Activated CD4-positive, alpha-beta memory T cell treated with anti-CD3 and anti-CD28 coated beads, Interleukin-2, amount 10 ng/mL, durations not matched to agents 7 days and 5 days (primary cell): ENCODE measurements at places on chromosomes 1 and 21. TPM values are rescaled to one million over a fixed set of nuclear protein-coding genes. Genes with fewer than 3 reads are reported as not detected.
A peak's percentile ranks its signal among the peaks of the same experiment; 100 is the strongest.

- DNase-seq = no peak
- peaks cover 21% of the 10 kb centered on the region for H3K27me3 ChIP-seq
- H3K27ac ChIP-seq = no peak overlapping the region
- H3K4me3 ChIP-seq = no peak overlapping the region
- H3K36me3 ChIP-seq = no peaks in the 10 kb centered on the region
- peaks cover 9% of the 10 kb centered on the region for H3K4me1 ChIP-seq
Observed at GRCh38 chr1:42385283-42385682, 4.7 kb downstream of the RIMKLA start.

DNA sequence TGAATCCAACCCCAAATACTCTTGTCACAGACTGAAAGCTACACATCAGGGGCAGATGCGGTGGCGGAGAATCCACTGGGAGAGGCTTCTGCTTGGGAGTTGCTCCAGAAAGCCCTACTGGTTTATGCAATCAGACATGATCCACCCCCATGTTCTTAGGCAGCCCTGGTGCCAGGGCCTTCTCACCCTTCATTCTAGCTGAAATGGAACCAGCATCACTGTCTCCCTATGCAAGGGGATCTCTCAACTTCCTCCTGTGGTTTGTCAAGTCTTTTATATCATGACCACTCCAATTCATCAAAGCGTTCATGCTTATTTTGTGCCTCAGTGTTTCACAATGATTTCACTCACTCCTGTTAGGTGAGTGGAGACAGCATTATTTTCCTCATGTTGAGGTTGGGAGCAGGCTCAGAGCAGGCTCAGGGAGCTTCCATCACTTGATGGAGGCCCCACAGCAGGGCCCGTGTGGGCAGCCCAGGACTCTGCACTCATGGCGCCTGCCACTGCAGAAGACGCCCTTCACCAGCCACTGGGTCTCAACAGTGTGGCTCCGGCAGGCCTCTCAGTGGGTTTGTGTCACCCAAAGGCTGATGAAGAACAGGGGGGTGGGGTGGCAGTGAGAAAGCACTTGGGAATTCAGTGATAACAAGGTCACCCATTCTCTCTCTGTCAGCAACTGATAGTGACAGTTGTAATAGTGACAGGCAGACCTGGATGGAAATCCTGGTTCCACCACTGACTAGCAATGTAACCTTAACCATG lies 67.1 kb downstream of the CD58 start:
- peak overlapping the region; percentile 89 for H3K27ac ChIP-seq
- peak; percentile 33 for DNase-seq
- H3K4me3 ChIP-seq = no peak overlapping the region
- H3K36me3 ChIP-seq = peaks cover 39% of the 10 kb centered on the region
- H3K27me3 ChIP-seq = no peaks in the 10 kb centered on the region

Gene SMIM1
- total RNA-seq = not detected

- no peak for DNase-seq
- H3K36me3 ChIP-seq = no peaks in the 10 kb centered on the region
- peaks cover 83% of the 10 kb centered on the region for H3K27me3 ChIP-seq
- H3K4me1 ChIP-seq = peaks cover 30% of the 10 kb centered on the region
- H3K27ac ChIP-seq = no peak overlapping the region
Observed at GRCh38 chr21:36704958-36705678, 6.2 kb downstream of the SIM2 start.

DNA sequence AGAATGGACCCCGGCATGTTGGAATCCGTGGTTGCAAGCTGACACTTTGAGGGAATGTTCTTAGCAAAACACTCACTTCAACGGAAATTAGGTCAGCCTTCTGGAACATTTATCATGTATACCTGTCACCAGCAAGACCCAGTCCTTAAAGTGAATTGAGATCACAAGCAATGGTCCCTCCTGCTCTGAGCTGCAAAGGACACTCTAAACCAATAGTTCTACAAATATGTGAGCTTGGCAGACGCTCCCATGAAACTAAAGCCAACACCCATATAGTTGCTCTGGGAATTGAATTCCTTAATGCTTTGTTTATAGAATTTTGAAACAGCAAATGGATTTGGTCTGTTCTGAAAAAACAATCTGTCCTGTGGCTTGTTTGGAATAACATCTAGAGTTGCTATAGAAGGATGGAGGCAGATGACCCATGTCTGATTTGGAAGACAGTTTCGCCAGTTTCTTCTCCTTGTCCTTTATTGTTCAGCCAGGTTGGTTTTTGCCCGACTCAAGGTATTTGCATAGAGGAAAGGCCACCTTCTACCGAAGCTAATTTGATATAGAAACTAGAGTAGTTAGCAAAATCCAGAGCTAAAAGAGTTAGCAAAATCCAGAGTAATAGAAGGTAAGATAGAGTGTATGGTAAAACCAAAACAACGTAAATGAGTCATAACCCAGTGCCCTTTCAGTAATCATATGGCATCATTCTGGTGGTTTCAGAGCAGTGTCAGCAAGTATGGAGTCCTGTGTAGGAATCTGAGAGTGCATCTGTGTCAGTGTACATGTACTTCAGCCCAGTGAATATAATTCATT lies 236.2 kb downstream of the NFIA start:
- H3K27me3 ChIP-seq = no peaks in the 10 kb centered on the region
- peak overlapping the region; percentile 56 for H3K27ac ChIP-seq
- H3K4me3 ChIP-seq = peak overlapping the region; percentile 31
- DNase-seq = peak; percentile 34
- no peaks in the 10 kb centered on the region for H3K36me3 ChIP-seq

- no peak overlapping the region for H3K4me3 ChIP-seq
- no peak for DNase-seq
- H3K36me3 ChIP-seq = no peaks in the 10 kb centered on the region
- H3K4me1 ChIP-seq = no peaks in the 10 kb centered on the region
- no peak overlapping the region for H3K27ac ChIP-seq
Observed at GRCh38 chr1:234536741-234537140, 57.8 kb upstream of the TARBP1 start.

- H3K27me3 ChIP-seq = peaks cover 20% of the 10 kb centered on the region
- H3K36me3 ChIP-seq = no peaks in the 10 kb centered on the region
- no peak overlapping the region for H3K27ac ChIP-seq
- DNase-seq = no peak
- H3K4me3 ChIP-seq = no peak overlapping the region
Observed at GRCh38 chr1:22607154-22607553, 29.3 kb upstream of the C1QA start.

Gene MCOLN2
- 27.2 TPM for total RNA-seq

Gene GUCA2B
- not detected for total RNA-seq

DNA sequence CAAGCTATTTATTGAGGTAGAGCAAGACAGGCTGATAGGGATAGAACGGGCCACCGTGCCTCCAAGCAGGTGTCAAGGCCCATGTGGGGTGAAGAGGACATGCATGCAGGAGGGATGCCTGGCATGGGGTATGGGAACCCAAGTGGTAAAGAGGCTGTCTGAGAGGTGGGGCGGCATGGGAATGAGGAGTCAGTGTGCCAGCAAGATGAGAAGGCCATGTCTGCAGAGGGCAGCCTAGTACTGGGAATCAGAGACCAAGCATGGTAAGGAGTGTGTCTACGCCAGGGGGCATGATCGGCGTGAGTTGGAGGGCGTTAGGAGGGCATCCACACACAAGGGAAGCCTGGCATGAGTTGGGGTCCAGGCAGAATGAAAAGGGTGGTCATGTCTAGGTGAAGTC lies 303.7 kb upstream of the PLD5 start:
- H3K4me3 ChIP-seq = no peak overlapping the region
- H3K27ac ChIP-seq = no peak overlapping the region
- no peaks in the 10 kb centered on the region for H3K27me3 ChIP-seq
- H3K4me1 ChIP-seq = no peaks in the 10 kb centered on the region
- DNase-seq = no peak

DNA sequence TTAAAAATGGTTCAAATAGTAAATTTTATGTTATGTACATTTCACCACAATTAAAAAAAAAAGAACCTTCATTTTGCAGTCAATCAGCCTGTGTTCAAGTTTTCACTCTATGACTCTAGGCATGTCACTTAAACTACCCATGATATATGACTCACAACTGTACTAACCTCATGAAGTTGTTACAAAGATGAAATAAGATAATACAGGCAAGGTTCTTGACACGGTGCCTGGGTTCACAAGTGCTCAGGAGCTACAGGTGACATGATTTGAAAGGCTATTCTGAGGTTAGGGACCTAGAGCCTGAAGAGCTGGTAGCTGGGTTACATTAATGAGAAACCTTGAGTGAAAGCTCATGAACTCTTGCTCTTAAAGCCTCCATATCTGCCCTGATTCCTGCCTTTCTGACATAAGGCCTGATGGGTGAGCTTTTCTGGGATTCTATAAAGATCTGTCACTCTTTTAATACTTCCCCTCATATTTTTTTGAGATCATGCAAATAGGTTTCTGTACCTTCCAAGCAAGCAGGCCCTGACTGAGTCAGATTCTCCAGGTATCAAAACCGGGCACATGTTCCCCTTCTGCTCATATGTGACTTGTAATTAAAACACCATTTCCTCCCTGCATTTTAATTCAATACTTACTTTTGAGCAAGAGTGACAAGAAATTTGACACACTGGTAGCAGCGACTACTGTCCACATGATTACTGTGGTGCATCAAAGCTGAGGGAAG lies 34.0 kb downstream of the PCSK9 start:
- peaks cover 29% of the 10 kb centered on the region for H3K4me1 ChIP-seq
- H3K27me3 ChIP-seq = no peaks in the 10 kb centered on the region
- no peak overlapping the region for H3K4me3 ChIP-seq

GRCh38 chr1:89822109-89822962 lies 1.5 kb downstream of the LRRC8D start:
- peaks cover 7% of the 10 kb centered on the region for H3K36me3 ChIP-seq
- H3K4me1 ChIP-seq = peaks cover 21% of the 10 kb centered on the region
- H3K27ac ChIP-seq = no peak overlapping the region
- H3K27me3 ChIP-seq = peaks cover 6% of the 10 kb centered on the region
- H3K4me3 ChIP-seq = peak overlapping the region; percentile 76

Gene DOP1B
- 24.9 TPM for total RNA-seq

Gene PAQR6
- total RNA-seq = 5.6 TPM

DNA sequence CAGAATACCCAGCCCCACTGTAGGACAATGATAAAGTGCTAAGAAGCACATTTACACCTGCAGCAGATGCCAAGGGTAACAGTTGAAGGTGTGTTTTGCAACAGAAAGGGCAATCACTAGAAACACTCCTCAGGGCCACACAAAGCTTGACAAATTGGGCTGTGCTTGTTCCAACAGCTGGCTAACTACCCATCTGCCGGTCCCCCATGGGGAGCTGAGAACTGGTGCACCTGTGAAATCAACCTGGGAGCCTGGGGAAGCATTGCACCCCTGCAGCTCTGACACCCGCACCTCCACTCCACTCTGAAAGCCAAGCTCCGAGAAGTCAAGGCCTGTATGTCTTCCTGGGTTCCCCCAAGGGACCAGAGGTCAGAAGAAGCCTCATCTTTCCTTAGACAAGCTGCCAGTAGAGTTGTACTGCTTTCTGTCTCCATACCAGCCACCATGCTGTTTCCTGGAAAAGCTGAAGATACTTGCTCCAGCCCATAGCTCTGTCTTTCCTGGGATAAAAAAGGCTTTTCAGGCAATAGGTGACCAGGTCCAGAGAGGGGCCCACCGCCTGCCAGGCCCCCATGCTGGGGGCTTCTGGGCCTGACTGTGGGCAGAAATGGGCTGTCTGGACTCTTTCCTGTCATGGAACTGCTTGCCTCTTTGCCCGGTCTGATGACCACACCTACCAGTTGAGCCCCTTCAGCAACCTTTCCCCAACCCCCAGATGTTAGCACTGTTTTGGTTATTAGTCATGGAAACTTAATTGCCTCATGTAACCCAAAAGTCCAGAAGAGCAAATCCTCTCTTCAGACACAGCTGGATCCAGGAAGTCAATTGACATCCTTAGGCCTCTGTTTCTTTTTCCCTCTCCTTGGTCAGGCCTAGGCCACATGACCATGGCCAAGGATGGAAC lies 93.6 kb downstream of the KIF14 start:
- H3K27ac ChIP-seq = no peak overlapping the region
- no peak for DNase-seq
- peaks cover 6% of the 10 kb centered on the region for H3K27me3 ChIP-seq
- H3K4me3 ChIP-seq = no peak overlapping the region

Gene CRB1
- total RNA-seq = not detected

Gene LCE1F
- total RNA-seq = not detected

GRCh38 chr1:204548265-204548664 lies 32.1 kb downstream of the MDM4 start:
- no peak overlapping the region for H3K4me3 ChIP-seq
- no peak for DNase-seq
- no peaks in the 10 kb centered on the region for H3K27me3 ChIP-seq
- no peak overlapping the region for H3K27ac ChIP-seq

DNA sequence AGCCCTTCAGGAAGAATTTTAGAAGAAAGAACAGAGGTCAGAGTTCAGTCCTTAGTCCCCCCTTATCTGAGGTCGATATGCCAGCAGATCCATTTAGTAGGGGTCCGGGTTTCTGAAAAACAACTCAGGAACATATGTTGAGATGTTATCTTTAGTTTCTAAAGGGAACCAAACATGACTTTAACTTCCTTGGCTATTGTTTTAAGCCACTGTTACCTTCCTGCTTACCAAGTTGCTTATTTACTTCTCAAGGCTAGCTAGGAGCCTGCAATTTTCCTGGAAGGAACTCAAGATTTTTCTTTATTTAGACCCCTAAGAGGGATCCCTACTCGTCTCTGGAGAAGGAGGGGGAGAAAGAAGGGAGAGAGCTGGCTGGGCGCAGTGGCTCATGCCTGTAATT lies 54.3 kb downstream of the KCNC4 start:
- no peak overlapping the region for H3K4me3 ChIP-seq
- no peak overlapping the region for H3K27ac ChIP-seq
- peaks cover 7% of the 10 kb centered on the region for H3K27me3 ChIP-seq
- no peaks in the 10 kb centered on the region for H3K36me3 ChIP-seq
- H3K4me1 ChIP-seq = no peaks in the 10 kb centered on the region

DNA sequence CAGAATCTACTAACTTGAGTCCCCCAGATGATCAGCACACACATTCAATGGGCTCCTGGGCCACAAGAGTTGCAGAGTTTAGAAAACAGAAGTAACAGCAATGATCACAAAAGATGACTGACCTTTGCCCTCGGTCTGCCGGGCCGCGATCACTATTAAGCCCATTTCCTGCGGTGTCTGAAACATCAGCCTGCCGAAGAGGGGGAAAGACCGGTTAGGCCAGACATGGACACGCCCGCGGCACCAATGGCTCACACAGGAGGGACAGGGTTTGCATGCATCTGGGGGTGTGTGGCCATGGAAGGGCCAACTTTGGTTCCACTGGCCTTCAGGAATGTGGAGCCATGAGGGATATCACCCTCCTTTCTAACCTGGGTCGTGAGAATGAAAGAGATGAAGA lies 68.2 kb downstream of the SIM2 start:
- H3K4me3 ChIP-seq = no peak overlapping the region
- DNase-seq = no peak
- H3K27ac ChIP-seq = no peak overlapping the region
- H3K36me3 ChIP-seq = no peaks in the 10 kb centered on the region
- no peaks in the 10 kb centered on the region for H3K27me3 ChIP-seq
- H3K4me1 ChIP-seq = no peaks in the 10 kb centered on the region

Gene PKP1
- not detected for total RNA-seq

Gene CA6
- not detected for total RNA-seq
